GM19239 (cell line): ENCODE measurements at places on chromosomes 7 and 10.

DNA sequence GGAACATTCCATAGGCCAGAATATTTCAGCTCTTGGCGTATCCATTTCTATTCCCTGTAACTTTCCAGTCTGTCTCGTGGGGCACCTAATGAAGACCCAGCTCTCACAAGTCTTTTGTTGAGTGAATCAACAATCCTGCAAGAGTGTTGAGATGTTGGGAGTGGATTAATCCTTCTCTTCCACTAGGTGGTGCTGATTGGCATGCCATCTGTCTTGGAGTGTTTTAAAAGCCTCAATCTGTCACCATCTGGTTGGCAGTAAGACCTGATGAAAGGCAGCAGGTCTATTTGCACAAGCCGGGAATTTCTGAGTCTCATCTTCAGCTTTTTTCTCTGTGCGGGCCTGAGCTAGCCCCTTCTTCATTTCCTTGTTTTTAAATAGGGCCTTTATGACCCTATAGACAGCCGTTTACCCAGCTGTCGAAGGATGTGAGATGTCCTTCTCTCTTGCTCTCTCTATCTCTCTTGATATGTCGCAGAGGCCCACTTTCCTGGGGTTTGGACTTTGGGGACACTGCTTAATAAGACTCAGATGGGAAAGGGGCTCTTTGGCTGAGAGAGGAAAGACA, 180.5 kb downstream of the ZNF365 start:
- DNase-seq: peak; percentile 17

DNA sequence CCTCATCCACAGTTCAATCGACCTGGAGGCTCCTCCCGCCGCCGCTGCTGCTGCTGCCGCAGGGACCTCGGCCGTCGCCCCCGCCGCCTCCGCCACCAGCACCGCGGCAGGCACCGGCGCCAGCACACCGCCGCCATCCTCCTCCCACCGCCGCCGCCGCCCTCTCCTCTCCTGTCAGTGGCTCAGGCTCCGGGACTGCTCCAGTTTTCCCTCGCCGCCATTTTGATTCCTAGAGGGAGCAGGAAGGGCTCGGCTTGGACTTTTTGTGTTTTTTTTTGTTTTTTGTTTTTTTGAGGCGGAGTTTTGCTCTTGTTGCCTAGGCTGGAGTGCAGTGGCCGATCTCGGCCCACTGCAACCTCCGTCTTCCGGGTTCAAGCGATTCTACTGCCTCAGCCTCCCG, 3.0 kb upstream of the MCM10 start:
- DNase-seq: no peak

DNA sequence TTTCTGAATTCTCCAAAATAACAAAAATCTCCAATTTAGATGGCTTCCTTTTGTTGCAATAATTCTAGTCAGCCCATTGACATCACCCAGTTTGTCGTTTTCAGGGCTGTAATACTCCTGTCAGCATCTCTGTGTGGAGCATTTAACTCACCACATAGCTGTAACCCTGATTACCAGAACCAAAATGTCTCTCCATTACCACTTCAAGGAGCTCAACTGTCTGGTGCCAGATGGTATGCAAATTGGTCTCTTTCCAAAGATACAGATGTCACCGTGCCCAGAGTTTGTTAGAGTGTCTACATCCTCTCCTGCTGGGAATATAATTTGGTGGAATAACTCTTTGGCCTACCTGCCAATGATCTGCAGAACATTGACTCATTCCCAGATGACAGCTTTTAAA, 350.3 kb upstream of the POT1 start:
- no peak for DNase-seq

DNA sequence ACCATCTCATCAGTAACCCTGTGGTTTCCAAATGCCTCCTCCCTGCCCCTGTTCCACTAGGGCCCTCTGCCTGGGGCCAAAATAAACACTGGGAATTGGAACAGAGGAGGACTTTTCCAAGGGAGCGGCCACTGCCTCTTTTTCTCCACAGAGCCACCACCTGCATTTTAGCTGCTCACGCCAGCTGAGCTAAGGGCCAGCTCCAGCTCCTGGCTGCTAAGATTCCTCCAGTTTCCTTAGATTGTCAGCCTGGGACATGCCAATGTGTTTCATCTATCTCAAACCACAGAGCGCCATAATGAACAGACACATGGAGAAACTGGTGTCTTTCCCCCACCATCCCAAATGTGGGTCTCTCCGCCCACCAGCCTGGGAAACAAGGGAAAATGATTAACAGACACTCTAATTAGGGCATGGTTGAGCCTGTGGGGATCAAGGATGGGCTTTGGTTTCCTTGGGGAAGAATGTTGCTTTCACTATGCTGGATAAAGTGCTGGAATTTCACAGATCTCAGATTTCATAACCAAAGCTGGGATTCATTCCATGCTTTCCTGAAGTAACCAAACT, 52.2 kb downstream of the ASB13 start:
- no peak for DNase-seq

- DNase-seq: no peak
Measured at GRCh38 chr7:4612939-4613841, 68.9 kb upstream of the FOXK1 start.

GRCh38 chr7:20305726-20306125, 25.0 kb upstream of the ITGB8 start:
- no peak for DNase-seq

GRCh38 chr7:739983-740942, 13.2 kb upstream of the PRKAR1B start:
- DNase-seq: no peak
